ENCODE measurements at places on chromosomes 2 and 18. TPM values are rescaled to one million over a fixed set of nuclear protein-coding genes. Genes with fewer than 3 reads are reported as not detected.

GRCh38 chr2:120995656-120996190 lies 260.1 kb downstream of the GLI2 start:
- DNase-seq = no peak

DNA sequence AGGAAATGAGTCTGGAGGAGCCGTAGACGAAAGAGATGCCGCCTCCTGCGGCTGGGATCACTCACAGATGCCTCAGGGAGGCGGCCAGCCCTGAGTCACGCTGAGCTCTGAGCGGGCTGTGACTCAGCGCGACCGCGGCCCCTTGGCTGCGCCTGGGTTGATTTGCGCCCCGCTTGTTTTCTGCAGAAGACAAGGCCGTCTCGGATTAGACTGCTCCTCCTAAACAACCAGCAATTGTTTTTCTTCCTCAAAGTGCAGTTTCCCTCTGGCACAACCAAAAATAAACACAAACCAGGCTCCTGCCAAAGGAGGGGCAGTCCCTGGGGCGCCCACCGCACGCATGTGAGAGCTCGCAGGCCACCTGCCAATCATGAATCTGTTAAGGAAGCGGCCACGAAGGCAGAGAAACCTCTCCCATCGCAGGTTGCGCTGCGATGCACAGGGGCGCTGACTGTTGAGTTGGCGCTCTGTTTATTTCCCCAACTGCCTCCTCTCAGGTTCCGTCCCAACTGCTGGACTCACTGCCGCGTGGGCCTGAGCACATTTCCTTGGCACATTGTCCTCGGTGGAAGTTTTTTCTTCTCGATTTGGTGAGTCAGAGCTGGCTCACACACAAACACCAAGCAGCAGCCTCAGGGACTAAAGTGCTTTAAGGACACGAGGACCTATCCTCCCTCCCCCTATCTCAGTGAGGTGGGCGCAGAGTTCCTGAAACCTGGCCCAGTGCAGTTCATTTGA lies 85.2 kb upstream of the NDUFV2 start:
- DNase-seq = peak; percentile 90

DNA sequence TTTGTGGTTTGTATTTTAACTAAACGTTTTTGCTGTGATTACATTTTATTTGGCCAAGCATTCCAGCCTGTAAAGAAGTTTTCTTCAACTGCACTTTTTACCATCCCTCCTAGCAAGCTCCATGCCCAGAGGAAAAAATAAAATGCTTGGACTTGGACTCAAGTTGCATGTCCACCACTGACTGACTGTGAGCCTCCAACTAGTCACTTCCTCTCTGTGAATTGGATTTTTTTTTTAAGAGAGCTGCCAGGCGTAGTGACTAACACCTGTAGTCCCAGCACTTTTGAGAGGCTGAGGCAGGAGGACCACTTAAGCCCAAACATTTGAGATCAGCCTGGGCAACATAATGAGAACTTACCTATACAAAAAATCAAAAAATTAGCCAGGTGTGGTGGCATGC lies 1185.2 kb upstream of the PIK3C3 start:
- no peak for DNase-seq

TEKT4 gene
- total RNA-seq = not detected

STPG4 gene
- not detected for total RNA-seq

ZNF512 gene
- total RNA-seq = 29.2 TPM
